ENCODE measurements at places on chromosomes 12 and 14.

GRCh38 chr12:105803292-105803691 lies 335.5 kb downstream of the NUAK1 start:
- no peak for DNase-seq

DNA sequence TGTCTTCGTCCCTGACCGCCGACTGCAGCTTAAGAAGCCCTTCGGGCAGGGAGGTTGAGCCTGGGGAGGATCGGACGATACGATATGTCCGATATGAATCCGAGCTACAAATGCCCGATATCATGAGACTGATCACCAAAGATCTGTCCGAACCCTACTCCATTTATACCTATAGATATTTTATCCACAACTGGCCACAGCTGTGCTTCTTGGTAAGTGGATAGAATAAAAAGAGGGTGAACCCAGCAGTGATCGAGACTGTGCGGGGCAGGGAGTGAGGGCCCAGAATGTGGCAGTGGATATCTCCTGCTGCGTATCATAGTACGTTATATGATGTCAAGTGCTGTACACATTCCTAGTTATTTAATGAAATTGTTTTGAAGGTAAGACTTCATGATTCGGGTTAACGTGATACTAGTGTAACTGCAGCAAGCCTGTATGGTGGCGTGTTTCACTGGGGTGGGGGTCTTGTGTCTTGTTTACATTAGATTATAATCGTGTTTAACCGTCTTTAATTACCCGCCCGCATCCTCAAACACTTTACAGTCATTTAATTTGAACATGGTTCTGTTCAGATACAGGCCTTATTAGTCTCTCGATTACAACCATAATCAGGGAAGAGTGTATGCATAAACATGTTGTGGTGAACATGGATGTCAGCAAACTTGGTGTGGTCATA lies 1.3 kb downstream of the NAA30 start:
- no peak for DNase-seq

- DNase-seq = peak; percentile 29
Observed at GRCh38 chr14:50943943-50944646, at the start of gene PYGL. PYGL (minus strand) TSS chr14:50944483; CDS start chr14:50944403, 80 bp downstream.

DNA sequence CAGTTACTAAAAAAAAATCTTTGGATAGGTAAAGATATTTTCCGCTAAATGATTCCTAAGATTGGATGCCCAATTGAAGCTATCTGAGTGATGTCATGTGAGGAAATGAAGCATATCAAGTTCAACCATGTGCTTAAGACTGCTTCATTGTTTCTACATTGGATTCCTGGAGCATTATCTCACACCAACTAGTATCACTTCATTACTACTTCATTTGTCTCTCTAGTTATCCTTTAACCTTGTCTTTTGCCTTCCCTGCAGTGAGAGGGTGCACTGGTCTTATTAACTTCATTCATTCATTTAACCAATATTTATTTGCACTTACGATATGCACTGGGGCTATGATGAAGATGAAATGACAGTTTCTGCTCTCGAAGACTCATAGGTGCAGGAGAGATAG lies 198.1 kb downstream of the SLC38A4 start:
- no peak for DNase-seq

DNA sequence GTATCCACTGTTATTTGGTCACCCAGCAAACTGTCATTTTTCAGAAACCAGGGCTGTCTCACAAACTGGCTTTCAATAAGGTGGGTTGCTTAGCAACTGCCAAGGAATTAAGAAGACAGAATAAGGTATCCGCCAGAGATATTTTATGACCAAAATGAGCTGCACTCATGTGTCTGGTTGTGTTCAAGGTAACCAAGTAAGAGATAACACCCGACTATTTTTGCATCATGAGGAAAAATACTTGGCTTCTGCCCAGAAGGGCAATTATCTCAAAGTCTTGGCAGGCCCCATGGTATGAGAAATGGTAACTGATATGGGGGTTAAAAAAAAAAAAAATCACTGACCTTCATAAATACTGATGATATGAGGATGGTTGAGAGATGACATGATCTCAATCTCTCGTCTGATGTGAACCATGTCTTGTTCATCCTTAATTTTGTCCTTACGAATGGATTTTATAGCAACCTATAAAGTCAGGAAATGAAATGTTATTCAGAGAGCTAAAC lies 32.6 kb downstream of the NUAK1 start:
- no peak for DNase-seq

DNA sequence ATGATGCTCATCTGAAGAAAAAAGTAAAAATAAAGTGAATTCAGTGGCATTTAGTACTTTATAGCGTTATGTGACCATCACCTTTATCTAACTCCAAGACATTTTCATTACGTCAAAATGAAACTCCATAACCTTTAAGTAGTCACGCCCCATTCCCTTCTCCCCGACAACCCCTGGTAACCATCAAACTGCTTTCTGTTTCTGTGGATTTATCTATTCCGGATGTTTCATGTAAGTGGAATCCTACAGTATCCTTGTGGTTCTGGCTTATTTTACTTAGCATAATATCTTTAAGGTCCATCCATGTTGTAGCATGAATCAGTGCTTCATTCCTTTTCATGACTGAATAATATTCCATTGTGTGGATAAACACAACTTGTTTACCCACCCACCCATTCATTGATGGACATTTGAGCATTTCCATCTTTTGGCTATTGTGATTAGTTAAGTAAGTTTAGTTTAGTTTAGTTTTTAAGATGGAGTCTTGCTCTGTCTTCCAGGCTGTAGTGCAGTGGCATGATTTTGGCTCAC lies 18.5 kb upstream of the MAP1LC3B2 start:
- no peak for DNase-seq

GRCh38 chr12:102396276-102396675 lies 84.1 kb downstream of the IGF1 start:
- DNase-seq = no peak

DNA sequence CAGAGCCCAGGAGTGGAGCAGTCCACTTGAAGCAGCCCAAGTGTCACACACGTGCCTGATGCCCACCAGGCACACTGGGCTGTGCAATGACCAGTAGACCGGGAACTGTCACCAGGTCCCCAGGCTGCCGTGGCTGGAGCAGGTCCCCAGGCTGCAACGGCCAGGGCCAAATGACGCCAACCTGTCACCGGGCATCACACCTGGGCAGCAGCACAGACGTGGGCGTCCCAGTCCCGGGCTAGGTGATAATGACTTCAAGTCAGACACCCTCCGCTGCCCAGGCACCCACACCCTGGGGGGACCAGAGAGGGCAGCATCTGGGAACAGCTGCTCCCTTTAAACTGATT lies 30.6 kb upstream of the MMP17 start:
- no peak for DNase-seq

All from CD4-positive, alpha-beta T cell treated with Interleukin-17A for 4 hours (primary cell).